ENCODE measurements at places on chromosomes 5 and 9.

GRCh38 chr5:14343376-14343775 lies 200.2 kb downstream of the TRIO start:
- DNase-seq = no peak

GRCh38 chr9:70136632-70137031 lies 93.0 kb downstream of the MAMDC2 start:
- DNase-seq = no peak

GRCh38 chr9:134374301-134375010 lies 48.2 kb downstream of the RXRA start:
- no peak for DNase-seq

- DNase-seq = no peak
Measured at GRCh38 chr5:155554500-155554899, 540.9 kb downstream of the KIF4B start.

DNA sequence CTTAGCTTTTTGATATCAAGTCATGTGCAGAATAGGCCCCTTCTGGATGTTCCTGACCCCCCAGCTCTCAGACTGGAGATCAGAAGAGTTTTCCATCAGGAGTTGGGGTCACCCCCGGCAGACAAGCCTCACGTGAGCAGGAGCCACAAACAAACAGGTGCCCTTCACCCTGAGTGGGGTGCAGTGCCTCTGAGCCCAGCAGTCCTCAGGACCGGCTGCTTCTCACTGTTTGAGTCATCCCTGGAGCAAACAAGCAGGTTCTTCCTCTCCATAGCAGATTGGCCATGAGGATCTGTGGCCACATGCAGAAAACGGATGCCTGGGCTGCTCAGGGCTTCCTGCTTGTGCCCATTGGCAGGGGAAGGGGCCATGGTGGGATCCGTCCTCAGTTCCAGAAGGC lies 47.0 kb downstream of the LRSAM1 start:
- no peak for DNase-seq
